ENCODE measurements at places on chromosomes 1 and 21.

- DNase-seq = no peak
Measured at GRCh38 chr1:228152097-228152917, 2.6 kb downstream of the GJC2 start.

- DNase-seq = no peak
Measured at GRCh38 chr1:203870245-203870644, 8.8 kb downstream of the SNRPE start.

DNA sequence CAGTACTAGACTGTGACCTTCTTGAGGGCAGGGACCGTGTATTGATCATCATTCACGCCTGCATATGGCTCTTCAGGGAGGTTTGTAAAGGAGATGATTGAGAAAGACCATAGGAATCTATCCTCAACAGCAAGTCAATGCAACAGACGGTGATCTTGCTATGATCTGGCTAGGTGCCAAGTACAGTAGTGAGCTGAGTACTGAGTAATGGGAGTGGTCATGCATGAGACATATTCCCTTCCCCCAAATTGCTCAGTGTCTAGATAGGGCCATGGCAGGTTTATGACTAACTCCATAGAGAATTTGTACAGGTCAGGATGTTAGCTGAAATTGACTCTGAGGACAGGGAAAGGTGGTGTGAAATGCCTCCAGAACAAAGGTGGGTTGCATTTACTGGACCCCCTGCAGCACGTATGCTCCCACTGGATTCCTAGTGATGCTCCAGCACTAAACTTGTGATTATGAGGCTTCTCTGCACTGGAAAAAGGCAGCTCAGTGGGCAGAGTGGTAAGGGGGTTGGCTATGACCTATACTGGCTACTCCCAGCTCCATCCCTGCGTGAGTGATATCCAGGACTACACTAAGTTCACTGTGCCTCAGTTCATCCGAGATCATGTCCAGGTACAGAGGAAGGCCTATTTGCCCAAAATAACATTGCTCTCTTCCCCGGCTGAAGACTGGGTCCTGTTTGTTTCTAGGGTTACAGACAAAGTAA lies 37.2 kb downstream of the KCNJ6 start:
- peak; percentile 20 for DNase-seq

- DNase-seq = no peak
Measured at GRCh38 chr1:58539553-58539952, 7.0 kb downstream of the OMA1 start.

DNA sequence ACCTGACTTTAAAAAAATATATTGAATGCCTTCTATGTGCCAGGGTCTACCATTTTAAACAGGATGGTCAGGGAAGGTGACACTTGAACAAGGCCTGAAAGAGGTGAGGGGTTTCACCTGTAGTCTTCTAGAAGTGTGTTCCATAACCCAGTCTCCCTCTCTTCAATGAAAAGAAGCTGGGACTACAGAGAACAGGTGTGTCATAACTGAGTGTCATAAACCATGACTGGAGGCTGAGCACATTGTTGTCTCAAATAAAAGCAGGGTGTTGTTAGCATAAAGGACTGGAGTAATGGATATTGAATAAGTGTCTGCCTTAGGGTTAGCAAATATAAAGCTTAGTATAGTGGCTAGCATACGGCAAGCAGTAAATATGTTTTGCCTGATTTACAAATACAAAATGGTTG lies 65.4 kb downstream of the SYDE2 start:
- DNase-seq = peak; percentile 82

DNA sequence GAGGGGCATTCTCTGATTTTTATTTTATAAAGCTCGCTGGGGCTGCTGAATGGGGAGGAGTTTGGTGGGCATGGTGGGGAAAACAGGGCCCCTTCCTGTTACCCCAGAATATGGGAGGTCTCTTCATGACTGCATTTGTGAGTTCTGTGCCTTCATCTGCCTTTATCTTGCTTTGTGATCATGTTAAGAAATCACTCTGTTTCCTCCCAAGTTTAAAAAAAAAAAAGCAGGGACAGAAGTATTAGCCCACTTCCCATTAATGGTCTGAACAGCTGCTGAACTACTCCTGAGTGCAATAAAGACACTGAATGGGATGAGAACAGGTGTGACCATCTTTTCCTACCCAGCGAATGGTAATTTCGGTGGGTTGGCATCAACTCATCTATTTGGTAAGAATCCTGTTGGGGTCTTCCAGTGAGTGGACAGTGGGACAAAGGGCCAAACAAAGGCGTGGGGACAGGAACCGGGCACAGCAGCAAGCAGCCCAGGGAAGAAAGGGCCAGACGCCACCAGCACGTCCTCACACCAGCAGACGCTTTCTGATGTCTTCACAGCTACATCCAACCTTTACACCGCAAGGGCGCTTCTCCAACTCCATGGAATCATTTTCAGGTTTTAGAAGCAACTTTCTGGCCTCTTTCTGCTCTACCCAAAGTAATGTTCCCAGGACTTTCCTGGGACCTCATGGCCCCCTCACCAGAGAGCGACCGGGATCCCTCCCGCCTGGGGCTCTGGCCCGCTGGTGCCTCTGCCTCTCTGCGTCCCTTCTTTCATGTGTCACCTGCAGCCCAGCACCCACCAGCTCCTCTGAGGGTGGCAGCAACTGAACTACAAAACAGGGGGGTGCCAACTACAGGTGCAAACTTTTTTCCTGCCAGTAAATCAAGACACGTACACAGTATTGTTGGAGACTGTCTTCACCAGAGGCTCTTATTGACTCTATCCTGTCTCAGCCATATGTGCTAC lies 160.2 kb downstream of the ADSS2 start:
- DNase-seq = no peak

DNA sequence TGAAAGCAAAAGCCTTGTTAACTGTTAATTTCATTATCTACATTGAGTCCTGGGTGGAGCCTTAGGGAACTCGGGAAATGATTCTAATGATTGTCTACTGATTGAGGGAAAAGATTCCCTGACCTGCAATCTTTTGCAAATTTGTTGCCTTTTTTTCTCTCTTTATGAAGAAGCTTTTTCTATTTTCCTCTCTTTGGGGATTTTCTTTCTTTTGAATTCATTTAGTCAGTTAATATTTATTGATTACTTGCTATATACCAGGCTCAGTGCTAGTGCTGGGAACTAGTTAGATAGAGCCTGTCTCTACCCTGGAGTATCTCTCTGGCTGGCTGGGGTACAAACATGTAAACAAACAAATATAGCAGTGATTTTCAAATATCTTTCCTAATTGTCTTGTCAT lies 71.2 kb upstream of the CACYBP start:
- no peak for DNase-seq

DNA sequence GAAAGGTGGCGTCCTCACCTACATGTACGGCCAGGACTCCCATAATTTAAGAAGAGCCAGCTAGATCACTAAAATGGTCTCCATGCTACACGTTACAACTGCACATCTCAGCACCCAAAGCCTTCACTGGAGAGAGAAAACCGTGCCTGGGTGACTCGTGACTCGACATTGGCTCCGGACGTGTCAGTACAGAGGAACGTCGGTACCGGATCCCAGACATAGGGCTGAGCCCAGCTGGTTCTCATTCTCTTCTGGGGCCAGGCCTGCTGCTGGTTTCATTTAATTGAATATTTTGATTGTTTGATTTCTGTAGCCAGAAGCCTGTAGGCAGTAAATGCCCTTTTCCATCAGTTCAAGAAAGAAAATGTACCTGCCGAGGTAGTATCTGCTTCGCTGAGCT lies 93.1 kb downstream of the HHIPL2 start:
- no peak for DNase-seq

DNA sequence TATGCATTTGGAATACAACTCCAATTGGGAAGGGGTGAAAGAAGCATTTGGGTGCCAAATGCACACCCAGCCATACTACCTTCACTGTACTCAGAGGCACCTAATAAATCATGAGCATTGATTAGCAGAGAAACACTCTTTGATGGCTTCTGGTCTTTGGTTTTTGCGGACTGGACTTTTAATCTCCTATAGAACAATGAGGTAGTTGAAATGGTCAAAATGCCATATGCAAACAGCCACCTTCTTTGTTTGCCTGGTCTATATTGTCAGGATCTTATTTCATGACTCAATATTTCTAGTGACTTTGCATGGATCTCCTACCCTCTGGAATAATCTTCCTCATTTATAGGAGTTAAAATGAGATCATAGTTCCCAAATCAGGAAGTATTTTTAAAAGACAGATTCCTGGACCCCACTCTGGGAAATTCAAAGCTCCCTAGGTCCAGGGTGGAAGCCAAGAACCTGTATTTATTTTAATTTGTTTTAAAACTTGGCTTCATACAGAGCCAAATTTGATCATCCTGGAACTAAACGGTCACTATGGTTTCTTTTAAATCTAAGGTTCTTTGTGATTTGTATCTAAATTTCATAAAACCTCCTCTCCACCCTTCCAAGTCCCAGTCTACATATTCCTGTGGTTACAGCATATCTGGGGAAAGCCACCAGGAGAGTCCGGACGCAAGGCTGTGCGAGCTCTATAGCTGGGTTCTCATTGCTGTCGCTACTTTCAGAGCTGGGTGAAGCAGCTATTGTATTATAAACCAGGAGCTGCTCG lies 8.7 kb downstream of the FAM3B start:
- no peak for DNase-seq

DNA sequence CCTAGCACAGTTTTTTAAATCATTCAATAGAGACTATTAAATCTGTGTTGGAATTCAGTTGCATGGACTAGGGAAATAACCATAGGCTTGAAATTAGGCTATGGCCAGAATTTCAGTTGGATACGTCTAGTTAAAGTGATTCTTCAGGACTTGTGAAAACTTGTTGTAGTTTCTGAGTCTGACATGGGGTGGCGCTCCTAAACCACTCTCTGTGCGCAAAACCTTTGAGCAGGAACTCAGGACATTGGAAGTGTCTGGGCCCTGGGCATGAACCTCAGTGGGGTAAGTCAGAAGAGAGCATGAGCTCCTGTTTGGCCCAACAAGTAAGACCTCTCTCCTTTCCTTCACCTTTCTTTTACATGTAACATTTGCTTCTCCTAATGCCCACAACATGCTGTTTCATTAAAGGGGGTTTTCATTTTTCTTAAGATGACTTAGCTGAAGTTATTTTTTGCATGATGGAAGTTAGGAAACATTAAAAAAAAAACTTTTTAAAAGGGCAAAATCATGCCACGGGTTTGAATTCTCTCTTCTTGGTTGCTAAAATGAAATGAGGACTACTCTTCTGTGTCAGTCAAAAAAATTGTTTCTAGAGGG lies 17.1 kb upstream of the CCDC190 start:
- DNase-seq = no peak

DNA sequence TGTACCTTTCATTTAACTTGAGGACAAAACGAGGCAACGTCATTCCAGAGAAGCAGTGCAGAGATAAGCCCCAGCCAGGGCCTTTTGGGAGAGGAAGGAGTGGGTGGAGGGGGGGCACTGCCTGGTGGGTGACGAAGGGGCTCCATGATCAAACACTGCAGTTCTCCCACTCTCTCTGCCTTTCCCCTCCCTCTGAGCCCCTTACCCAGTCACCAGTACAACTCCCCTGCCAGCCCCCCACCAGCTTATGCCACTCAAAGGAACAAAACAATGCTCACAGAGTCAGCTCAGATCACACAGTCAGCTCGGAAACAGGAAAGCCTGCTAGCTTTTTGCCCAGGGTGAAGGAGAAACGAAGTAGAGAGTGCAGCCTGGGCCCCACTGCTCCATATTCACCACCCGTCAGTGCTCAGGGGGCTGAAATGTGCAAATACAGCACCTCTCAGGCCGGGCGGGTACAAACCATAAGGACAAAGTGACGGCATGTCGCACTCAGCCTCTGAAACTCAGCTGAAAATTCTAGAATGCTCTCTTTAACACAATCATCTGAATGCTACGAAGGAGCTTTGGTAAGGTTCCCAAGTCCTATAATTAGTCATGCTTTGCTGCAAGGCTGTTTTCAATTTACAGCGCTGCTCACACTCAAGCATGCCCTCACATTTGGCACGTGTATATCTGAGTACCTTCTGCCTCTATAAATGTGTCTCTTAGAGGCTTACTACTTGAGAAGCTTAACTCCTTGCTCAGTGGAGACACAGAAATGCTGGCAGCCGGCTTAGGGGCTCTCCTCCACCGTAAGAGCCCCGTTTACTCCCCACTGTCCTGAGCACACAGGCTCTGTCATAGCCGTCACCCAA lies 65.8 kb upstream of the RAB4A start:
- no peak for DNase-seq

- no peak for DNase-seq
Measured at GRCh38 chr1:58477390-58477789, 69.1 kb downstream of the OMA1 start.

- no peak for DNase-seq
Measured at GRCh38 chr1:201925981-201926645, 20.2 kb downstream of the LMOD1 start.

GRCh38 chr21:27557356-27557755 lies 590.5 kb upstream of the ADAMTS5 start:
- DNase-seq = no peak

DNA sequence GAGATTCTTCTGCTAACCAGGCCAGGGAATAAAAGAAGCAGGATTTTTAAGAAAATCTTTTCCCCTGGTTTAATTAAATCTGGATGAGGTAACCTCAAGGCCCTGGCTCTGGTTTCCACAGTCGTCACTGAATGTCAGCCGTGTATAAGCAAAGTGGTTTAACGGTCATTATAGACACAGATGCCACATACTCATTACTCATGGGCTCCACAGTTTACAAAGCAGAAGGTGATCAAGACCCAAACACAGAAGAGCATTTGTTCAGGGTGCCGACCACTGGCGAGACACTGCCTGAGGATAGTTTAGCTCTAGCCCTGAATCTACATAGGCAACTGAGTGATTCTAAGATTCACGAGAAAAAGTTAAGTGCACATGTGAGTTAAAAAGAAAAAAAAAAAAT lies 27.8 kb upstream of the RAP1GAP start:
- no peak for DNase-seq

DNA sequence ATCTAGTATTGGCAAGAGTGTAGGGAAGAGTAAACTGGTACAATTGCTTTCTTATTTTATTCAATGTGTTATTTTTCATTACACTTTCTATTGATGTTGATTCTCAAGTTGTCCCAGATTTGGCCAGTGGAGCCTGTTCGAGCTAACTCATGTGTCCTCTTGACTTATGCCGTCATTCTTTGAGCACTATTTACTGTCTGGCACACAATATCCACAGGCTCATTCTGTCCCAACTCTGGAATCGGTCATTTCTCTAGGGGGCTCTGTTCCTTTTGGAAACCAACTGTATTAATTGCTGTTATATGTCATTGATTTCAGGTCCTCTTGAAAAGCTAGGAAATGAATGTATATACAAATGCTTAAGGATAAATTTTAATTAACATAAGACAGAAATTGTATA lies 22.4 kb upstream of the SFPQ start:
- DNase-seq = no peak

- DNase-seq = no peak
Measured at GRCh38 chr1:2593251-2593878, 6.8 kb downstream of the PRXL2B start.

GRCh38 chr1:175933801-175934200 lies 190.4 kb upstream of the TNR start:
- no peak for DNase-seq

GRCh38 chr1:63407002-63407401 lies 39.6 kb downstream of the ALG6 start:
- DNase-seq = no peak

- DNase-seq = no peak
Measured at GRCh38 chr1:223628233-223629125, 37.0 kb downstream of the CAPN8 start.

- DNase-seq = no peak
Measured at GRCh38 chr1:232249339-232249738, 380.6 kb downstream of the SIPA1L2 start.

- DNase-seq = no peak
Measured at GRCh38 chr1:234564035-234565029, 45.6 kb downstream of the IRF2BP2 start.

All from NCI-H1417 treated with DMSO at 0.1 percent for 48 hours (cell line).